ENCODE measurements at places on chromosomes 12 and 14.

DNA sequence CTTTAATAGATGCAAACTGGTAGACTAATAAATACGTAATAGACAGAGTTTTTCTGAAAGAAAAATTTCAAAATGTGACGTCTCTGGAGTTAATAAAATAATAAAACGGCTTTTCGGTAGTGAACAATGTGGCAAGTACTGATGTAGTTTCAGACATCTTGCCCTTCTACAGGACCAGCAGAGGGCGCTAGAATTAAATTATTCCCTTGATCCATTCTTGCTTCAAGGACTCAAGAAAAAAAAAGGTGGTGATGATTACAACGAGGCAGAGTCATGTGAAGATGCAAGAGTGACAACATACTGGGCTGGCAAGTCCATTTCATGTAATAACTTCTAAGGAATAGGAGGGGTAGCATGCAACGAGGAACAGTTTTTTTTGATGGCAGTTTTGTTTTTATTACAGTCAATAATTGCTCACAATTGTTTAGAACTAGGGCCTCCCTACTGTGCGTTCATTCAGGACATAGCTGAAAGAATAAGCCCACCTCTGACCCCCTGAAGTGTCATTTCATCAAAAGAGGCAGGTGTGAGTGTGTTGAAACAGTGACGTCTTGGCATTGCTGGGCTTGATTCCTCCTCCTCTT is 101.0 kb upstream of the GZMB start:
- no peak for DNase-seq

GRCh38 chr14:71748196-71748595 is 184.0 kb upstream of the RGS6 start:
- peak; percentile 18 for DNase-seq

GRCh38 chr12:92973614-92974013 is 44.5 kb upstream of the EEA1 start:
- DNase-seq, result no peak

GRCh38 chr12:63098851-63099250 is 52.1 kb downstream of the AVPR1A start:
- DNase-seq, result no peak

- no peak for DNase-seq
These were observed 155.5 kb downstream of the PTPRO start for GRCh38 chr12:15477761-15478160.

DNA sequence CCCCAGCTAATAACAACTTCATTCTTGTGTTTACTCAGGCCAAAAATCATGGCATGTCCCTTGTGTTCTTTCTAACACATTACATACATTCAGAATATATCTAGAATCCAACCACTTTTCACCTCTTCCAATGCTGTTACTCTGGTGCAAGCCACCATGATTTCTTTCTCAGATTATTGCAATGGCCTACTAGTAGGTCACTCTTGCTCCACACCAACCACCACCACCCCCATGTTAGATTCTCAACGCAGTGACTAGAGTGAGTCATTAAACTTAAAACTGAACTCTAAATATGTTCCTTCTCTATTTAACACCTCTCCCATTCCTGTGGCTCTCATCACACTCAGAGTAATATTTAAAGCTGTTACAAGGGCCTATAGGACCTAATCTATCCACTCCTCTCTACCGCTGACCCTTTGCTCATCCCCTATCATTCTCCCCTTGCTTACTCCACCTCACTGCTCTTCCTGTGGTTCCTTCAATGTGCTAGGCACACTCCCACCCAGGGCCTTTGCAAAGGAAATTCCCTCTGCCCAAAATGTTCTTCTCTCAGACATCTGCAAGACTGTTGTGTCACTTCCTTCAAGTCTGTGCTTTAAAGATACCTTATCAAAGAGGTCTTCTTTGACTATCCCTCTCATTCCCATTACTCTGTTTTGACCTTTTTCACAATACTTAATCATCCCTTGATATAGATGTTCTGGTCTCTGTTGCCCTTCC is 6.6 kb downstream of the RTN1 start:
- no peak for DNase-seq

- DNase-seq, result no peak
These were observed 753.6 kb upstream of the STXBP6 start for GRCh38 chr14:25803386-25804018.

DNA sequence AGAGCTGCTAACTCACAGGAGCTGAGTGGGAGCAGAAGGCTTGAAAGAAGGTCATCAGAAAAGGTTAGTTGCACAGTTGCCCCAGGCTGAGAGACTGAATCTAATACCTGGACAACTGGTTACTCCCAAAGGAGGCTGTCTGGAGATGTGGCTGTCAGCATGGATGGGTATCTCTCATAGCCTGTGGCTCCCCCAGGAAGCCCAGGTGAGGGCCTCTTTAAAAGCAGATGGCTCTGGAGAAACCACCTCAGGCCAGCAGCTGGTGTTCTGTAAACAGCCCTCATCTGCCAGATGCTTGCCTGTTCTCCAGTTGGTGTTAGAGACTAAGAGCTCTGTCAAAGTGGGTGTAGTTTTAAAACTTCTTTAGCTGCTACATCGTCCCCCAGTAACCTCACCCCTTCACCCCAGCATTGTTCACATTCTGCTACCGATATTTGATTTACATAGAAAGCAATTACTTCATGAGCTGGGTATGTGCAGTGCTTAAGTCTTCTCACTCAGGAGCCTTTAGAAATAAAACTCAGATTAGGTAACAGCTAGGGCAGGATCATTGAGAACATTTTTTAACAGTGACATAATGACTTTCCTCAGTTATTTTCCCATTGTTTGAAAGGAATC is 25.8 kb downstream of the DACT1 start:
- no peak for DNase-seq

DNA sequence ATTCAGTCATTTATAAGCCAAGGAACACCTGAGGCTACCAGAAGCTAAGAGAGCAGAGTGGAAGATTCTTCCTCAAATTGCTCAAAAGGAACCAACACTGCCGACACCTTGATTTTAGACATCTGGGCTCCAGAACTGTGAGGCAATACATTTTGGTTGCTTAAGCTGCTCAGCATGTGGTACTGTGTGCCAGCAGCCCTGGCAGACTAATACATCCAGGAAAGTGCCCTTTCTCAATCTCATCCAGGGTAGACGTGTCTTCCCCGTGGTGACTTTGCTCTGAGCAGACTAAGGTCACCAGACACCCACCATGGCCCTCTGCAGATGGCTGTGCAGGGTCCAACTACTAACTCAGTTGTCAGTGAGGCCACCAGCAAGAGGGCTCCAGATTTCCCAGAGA is 122.8 kb downstream of the VRK1 start:
- no peak for DNase-seq

GRCh38 chr12:103791350-103791920 is 49.6 kb downstream of the NT5DC3 start:
- no peak for DNase-seq

GRCh38 chr12:118175823-118176447 is 40.0 kb downstream of the PEBP1 start:
- DNase-seq, result no peak

- DNase-seq, result no peak
These were observed 5.6 kb downstream of the AGAP2 start for GRCh38 chr12:57732726-57733593.

GRCh38 chr14:28784096-28785048 is 17.8 kb downstream of the FOXG1 start:
- no peak for DNase-seq

GRCh38 chr12:90836689-90837088 is 118.3 kb downstream of the CCER1 start:
- no peak for DNase-seq

GRCh38 chr14:105837349-105838063 is 311.1 kb downstream of the TMEM121 start:
- DNase-seq, result no peak

GRCh38 chr12:1697271-1697670 is 6.4 kb downstream of the ADIPOR2 start:
- no peak for DNase-seq

DNA sequence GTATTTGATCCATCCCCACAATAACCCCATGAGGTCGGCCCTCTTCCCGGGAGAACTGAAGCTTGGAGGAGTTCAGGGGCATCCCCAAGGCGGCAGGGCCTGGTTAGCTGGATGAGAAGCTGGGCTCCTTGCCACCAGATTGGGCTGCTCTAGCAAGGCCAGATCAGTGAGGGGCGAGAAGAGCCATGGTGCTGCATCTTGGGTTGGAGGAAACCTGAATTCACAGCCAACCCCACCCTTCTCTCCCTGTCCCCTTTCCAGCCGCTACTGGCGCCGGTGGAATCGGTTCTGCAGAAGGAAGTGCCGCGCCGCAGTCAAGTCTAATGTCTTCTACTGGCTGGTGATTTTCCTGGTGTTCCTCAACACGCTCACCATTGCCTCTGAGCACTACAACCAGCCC is 228.6 kb upstream of the FKBP4 start:
- DNase-seq, result no peak

DNA sequence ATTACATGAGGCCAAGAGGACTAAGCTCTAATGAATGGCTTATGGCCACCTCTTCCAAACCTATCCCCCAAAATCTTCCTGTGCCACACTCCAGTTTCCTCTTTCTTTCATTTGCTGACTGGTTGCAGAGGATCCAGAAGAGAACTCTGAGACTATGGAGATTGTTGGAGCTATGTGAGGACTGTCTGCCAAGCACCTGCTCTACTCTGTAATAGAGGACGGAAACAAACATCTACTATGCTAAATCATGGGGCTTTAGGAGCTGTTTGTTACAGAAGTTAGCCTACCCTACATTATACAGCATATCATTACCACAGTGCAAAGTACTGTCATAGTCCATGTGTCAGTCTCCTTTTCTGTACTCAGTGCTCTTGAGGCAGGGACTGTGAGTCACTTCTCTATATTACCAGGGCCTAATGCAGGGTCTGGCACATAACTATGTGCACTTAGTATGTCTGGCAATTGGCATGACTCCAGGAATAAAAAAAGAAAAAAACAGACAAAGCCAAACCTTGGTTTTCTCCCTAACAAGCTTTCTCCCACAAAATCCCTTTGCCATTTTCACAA is 95.1 kb downstream of the RPAP3 start:
- DNase-seq, result no peak

DNA sequence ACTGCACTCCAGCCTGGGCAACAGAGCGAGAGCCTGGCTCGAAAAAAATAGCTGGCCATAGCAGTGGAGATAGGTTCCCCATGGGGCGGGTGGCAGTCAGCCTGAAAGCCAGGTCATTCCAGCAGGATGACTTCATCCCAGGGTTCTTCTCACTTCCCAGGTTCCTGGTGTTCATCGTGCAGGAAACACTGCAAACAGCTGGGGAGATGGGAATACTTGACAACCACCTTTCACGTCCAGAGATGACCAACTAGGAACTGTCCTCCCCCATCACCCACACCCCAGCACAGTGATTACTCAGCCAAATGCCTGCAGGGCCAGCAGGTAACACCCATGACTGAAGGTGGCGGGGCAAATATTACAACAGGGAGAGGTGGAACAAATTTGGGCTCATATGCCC is 1.7 kb downstream of the VSIG10 start:
- DNase-seq, result no peak

- no peak for DNase-seq
These were observed 165.5 kb downstream of the PTPN11 start for GRCh38 chr12:112584266-112584722.

GRCh38 chr12:55072083-55072482 is 52.3 kb downstream of the NEUROD4 start:
- DNase-seq, result peak; percentile 81

- DNase-seq, result no peak
These were observed 72.3 kb downstream of the ANO2 start for GRCh38 chr12:5872745-5873144.

- DNase-seq, result peak; percentile 80
These were observed 21.0 kb upstream of the RIC8B start for GRCh38 chr12:106753526-106753925.

DNA sequence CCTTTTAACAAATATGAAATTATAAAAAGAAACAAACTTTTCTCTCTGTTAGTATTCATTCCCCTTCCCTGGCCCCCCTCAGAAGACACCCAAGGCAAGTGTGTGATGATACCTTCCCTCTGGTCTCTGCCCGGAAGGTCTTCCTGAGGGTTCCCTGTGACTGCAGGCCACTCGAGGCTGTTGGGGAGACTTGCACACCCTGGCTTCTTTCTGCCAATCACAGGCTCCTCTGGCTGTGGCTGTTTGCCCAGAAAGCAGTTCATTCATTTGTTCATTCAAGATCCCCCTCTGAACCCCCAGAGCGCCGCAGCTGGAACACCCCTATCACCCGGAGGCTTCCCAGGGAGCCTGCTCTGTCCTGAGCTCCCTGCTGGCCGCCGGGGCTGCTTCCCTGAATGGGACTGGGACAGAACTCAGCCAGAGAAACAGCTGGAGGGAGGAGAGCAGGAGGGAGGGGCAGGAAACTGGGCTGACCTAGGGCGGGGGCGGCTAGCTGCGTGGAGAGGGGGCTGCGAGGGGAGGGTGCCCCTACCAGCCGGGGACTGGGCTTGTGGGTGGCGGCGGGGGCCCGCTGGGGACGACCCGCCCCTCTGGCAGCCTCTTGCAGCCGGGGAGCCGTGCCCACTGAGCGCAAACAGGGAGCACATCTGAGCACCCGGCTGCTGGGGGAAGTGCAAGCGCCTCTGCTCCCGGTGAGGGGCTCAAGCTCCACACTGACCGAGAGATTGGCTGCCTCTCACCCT is at the start of gene CMKLR1:
TSS of gene CMKLR1 (minus strand) at position 397 of the 743 bp plus-strand sequence. CDS start 45,720 bp downstream, outside the sequence.
- no peak for DNase-seq

GRCh38 chr14:70856851-70857495 is 47.7 kb upstream of the MAP3K9 start:
- DNase-seq, result no peak

DNA sequence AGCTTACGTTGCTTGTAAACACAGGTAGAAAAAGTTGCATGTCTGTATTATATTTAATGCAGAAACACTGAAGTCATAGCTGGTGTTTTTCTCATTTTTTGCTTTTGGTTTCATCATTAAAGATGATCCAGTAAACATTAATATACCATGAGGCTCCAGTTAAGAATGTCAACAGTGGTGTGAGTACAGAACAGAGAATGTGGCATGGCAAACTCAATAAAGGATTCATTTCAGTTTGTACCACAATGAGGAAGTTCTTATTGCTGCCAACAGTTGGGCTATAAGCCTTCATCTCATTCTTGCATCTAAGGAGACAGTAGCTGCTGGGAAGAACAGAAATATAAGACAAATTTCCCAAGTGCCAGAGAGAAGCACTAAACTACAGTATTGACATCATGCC is 72.1 kb upstream of the ST8SIA1 start:
- no peak for DNase-seq

GRCh38 chr14:48417715-48418500 is 742.5 kb upstream of the MDGA2 start:
- DNase-seq, result no peak

GRCh38 chr12:93247313-93247991 is 130.3 kb upstream of the NUDT4 start:
- no peak for DNase-seq

- no peak for DNase-seq
These were observed 1501.8 kb upstream of the FLRT2 start for GRCh38 chr14:84028080-84028604.
